Right ventricle myocardium inferior (tissue), 1 donor: ENCODE measurements at places on chromosomes 1 and 21.

DNA sequence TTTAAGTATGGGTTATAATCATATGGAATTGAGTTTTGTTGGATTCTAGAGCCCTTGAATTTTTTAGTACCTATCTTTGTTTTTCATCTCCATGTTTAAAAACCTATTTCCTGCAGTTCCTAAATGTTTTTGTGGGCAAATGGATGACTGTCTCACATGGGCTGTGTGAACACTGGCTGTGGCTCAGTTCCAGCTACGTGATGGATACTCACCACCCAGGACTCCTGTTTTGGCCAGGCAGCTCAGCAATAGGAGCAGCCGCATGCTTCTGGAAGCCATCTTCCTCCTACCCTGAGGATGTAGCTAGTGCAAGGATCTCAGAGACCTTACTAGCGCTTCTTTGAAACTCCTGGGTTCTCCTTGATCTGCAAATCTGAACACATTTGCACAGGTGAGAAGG is 2.8 kb downstream of the REG4 start:
- no peak for DNase-seq

DNA sequence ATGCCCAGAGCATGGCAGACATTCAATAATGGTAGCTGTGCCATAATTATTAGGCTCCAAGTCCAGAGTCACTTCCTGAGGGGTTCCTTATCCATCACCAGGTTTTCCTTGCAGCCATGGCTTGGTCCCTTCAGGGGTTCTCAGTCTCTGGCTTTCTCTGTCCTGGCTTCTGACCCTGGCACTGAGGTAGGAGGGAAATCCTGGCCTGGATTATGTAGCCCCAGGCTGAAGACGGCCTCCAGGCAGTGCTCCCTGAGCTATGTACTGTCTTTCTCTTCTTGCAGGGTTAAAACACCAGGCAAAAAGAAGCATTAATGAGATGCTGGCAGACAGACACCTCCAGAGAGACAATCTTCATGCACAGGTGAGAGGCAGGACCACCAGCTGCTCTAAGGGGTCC is 9.5 kb upstream of the PADI3 start:
- no peak for DNase-seq

DNA sequence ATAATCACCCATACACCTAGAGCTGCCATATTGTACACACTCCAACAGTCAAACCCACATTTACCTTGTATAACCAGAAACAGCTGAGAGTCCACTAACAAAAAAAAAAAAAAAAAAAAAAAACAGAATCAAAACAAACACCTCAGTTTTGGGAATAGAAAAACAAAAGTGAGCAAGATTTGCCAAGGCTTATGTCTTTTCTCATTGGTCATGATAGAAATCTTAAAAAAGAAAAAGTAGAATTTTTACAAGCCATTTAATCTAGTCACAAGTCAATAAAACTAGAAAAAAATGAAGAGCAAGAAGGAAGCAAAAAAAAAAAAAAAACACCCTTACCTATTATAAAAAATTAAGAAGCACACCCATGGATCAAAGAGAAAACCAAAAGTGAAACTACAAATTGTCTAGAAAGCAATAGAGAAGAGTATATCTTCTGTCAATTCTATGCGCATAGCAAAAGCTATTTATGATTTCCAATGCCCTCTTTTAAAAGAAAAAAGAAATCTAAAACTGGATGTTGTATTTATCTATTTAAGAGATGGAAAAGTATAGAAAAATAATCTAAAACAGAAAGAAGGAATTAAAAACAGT is 113.2 kb upstream of the GALNT2 start:
- no peak for DNase-seq

- no peak for DNase-seq
Measured at GRCh38 chr1:6928106-6928885, 143.0 kb downstream of the CAMTA1 start.

- DNase-seq: no peak
Measured at GRCh38 chr1:10232163-10232562, 21.8 kb downstream of the KIF1B start.

DNA sequence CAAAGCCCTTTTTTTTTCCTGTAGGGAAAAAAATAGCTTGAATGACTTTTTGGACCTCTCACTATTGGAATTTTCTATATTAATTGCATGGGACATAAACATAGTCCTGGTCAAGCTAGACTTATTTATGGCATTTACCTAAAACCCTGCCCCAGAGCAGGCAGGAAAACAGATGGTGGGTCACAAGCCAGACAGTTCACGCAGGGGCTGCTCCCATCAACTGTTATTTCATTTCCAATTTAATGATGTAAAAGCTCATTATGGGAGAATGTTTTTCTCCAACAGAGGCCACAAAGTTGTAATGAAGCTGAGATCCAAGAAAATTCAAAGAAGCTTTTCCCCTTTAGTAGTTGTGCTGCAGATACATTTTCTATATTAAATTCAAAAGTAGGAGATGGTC is 99.2 kb downstream of the SGIP1 start:
- no peak for DNase-seq
